ENCODE measurements at places on chromosomes 4 and X.

DNA sequence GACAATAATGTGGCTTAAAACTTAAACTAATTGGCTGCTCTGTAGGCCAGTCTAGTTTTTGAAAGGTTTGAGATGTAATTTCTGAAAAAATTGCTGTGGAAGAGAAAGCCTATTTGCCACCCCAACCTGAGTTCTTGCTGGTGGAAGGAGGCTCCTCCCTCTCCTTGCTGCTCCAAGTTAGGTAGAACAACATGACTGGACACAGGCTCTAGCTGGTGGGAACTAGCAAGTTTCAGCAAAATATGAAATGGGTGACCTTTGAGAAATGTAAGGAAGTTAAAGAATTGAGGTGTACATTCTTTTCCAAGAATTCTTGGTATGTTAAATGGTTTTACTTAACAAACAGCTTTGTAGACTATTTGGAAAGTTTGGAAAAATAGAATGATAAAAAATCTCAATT, 8.0 kb downstream of the RPL34 start:
- no peak for DNase-seq

- no peak for DNase-seq
Observed at GRCh38 chr4:142549726-142550463, 296.2 kb downstream of the INPP4B start.

- no peak for DNase-seq
Observed at GRCh38 chr4:175772170-175772705, 39.8 kb downstream of the GPM6A start.

- no peak for DNase-seq
Observed at GRCh38 chr4:81605271-81605670, 133.6 kb upstream of the RASGEF1B start.

GRCh38 chr4:158535130-158535614, 13.5 kb downstream of the RXFP1 start:
- no peak for DNase-seq

DNA sequence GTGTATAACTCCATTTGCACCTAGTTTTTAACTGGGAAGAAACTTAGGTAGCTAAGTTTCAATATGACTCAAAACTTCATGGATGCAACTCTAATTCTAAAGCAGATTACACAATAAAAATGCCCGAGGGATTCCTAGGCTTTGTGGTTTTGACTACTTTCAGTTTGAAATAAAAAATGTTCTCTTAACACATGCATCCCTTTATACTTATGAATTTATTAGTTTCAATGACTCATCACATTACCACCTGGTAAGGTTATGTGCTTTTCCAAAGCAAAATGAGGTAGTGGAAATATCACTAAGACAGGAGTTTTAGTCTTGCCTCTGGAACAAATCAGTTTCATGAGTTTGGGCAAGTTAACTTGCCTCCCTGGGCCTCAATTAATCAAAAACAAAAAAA, 125.5 kb downstream of the OPHN1 start:
- no peak for DNase-seq

DNA sequence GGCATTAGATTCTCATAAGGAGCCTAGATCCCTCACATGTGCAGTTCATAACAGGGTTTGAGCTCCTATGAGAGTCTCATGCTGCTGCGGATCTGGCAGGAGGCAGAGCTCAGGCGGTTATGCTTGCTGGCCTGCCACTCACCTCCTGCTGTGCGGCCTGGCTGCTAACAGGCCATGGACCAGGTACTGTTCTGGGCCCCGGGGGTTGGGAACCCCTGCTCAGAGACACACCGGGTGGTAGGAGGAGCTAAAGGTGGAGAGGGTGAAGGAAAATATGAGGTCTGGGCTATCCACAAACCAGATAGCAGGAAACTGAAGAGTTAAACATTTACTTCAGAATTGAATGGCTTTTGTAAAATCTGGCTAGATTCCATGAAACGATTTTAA, 5.9 kb upstream of the F11 start:
- DNase-seq = no peak

DNA sequence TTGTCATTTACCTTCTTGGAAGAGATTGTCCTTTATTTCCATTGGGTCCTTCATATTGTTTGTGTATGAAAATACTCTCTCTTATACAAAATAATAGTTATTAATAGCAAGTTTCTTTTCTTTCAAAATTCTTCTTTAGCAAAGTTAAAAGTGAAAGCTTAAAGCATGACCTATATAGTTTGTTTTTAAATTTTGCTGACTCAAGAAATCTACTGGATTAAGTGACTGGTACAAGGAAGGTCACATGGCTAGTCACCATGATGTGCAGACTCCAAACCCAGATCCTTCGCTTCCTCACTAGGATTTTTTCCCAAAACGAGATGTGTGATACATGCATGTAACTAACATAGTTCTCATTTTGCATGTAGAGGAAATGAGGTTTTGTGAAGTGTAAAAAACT, 322.7 kb downstream of the FRMPD4 start:
- DNase-seq = no peak

DNA sequence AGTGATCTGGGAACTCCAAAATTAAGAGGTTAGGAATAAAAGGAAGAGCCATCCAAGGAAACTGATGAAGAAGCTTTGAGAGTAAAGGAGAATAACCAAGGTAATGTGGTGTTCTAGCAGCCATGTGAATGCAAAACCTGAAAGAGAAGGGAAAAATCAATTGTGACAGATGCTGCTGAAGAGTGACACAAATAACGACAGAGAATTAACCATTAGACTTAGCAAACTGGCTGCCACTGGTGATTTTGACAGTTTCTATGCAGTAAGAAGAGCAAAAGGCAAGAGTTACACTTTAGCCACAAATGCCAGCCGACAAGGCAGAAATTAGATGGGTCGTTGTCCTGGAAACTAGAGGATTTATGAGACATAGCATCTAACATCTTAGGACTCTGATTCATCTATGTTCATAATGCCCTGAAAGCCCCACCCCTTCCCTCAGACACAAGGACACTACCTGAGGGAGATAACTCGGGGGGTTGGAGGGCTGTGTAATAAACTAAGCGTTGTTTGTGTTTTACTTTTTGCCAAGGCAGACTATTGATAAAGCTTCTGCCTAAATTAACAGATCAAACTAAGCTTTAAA, 13.0 kb upstream of the TMEM144 start:
- DNase-seq = no peak

- DNase-seq = no peak
Observed at GRCh38 chrX:40872351-40872750, 137.0 kb upstream of the MED14 start.

DNA sequence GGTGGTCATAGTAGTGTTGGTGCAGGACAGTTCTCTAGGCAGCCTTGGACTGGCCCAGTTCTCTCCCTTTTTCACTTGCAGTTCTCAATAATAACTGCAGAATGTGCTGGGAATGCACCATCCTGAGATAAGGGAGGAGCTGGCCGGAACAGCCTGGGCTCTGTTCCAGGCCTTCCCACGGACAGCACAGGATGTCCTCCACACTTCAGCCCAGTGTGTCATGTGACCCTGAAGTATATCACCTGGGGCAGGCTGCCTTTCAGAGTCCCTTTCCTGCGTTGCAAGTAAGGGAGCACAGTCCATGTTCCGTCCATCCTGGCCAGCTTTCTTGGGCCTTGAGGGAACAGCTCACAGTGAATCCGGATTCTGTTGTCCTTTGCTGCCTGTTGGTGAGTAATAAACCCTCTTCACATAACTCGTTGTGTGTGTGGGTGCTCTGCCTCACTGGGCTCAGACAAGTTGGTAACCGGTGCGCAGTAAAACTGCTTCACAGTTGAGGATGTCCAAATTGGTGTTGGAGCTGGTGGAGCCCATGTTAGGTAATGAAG, 32.3 kb upstream of the BBS12 start:
- DNase-seq = no peak

- no peak for DNase-seq
Observed at GRCh38 chr4:151329217-151330007, 4.0 kb upstream of the SH3D19 start.

DNA sequence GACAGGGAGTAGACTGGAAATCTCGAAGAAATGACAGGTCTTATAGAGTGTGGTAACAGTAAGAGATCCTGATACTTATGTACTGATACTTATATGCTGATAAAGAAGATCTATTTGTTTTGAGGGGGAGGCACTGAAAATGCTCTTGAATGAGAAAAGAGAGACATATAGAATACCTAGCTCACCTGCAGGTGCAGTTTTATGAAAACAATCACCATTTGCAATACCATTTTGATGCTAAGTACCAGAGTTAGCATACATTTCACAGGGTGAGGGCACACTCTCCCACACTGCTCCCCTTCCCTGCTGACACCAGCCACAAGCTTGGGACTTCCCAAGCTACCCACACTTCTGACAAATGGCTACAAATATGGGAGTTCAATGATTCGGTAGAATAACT, 1490.1 kb upstream of the IGFBP7 start:
- no peak for DNase-seq

GRCh38 chr4:146852360-146852759, 93.3 kb downstream of the TTC29 start:
- no peak for DNase-seq

- no peak for DNase-seq
Observed at GRCh38 chrX:56519642-56520041, 43.8 kb upstream of the UBQLN2 start.

GRCh38 chr4:122855353-122855890, 28.8 kb downstream of the FGF2 start:
- DNase-seq = no peak

DNA sequence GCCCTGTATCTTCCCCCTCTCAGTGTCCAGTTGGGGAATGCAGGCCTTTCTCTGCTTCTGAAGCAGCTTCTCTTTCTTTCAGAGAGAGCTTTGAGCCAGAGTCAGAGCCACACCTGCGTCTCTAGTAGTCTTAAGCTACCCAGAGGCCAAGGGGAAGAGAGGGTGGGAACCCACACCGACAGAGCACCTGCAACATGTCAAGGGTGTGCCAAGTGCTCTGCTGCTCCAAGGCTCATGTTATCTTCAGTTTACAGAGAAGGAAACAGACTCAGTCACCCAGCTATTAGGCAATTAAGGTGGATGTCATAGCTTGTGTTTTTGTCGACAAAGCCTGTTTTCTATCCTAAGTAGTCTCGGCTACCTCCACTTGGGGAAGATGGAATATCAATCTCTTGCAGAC, 22.7 kb upstream of the RNF212 start:
- DNase-seq = no peak

- DNase-seq = no peak
Observed at GRCh38 chr4:2797545-2798305, 4.8 kb downstream of the SH3BP2 start.

- no peak for DNase-seq
Observed at GRCh38 chrX:134406356-134407064, 53.5 kb upstream of the HPRT1 start.

DNA sequence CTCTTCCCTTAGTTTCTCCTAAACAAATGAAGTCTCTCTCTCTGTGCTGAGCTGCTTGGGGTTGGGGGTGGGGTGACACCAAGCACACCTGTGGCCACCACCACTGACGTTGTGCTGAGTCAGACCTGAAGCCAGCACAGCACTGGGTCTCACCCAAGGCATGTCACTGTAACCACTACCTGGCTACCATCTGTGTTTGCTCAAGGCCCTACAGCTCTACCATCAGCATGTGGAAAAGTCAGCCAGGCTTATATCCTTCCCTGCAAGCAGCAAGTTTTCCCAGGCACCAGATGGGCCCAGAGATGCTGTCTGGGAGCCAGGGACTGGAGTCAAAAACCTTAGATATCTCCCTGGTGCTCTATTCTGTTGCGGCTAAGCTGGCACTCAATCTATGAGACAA, 6.9 kb downstream of the CXCL10 start:
- no peak for DNase-seq

GRCh38 chr4:120517966-120518365, 404.6 kb downstream of the PRDM5 start:
- no peak for DNase-seq

DNA sequence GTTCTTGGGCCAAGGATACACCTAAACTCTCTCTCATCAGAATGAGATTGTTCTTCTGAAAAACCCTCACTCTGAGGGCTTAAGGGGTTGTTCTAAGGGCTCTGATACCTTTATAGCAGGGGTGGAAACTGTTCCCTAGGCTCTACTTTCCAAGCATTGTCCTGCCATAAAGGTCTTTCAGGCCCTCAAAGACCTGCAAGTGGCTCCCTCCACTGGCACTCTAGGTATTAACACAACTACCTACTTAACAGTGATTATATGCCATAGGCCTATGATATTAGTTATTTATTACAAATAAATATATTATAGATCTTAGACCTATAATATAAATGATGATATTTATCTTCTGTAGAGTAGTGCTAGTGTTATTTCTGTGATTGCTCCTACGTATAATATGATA, 473.7 kb upstream of the RPS6KA3 start:
- no peak for DNase-seq

DNA sequence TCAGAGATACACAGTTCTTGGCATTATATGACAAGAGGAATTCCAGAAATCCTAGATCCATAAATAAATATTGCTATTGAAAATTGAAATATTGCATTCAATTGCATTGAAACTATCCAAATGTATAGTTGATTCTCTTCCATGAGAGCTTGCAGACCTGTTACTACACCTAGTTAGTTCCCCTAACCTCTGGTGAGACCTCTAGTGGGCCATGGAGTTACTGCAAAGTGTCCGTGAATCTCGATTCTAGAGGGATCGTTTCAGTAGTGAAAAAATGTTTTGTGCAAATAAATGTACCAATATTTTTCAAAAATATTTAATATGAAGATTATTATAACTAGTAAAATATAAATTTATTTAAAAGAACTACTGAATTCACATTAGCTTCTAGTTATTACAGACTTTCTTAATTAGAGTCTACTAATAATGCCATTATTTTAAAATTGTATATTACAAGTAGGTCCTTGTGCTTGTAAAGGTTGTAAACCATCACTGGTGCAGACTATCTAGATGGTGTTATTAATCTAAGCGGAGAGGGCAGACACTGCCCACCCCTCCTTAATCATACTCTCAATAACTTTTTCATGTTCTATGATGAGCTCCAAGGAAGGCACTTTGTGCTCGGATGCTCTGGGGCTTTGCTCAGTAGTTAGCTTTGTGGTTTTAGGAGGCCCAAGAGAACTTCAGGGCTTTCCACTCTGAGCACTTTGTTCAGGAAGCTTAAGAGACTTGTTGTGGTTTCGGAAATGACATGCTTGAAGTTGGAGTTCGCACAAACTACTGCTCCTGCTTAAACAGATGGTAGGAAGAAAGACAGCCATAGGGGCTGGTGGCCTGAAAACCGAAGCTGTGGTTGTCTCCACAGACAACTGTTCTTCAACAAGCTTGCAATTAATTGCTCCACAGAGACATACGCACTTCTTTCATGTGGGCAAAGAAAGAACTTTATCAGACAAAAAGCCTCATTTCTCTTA, 42.8 kb downstream of the IL21 start:
- DNase-seq = peak; percentile 20

Measured in stimulated activated CD8-positive, alpha-beta memory T cell treated with anti-CD3 and anti-CD28 coated beads, Interleukin-4, amount 100 ng/mL, for 1 hour (primary cell).